ENCODE measurements at places on chromosomes 7 and 10.

GRCh38 chr10:132447446-132448247 is 50.6 kb downstream of the PWWP2B start:
- DNase-seq: no peak

DNA sequence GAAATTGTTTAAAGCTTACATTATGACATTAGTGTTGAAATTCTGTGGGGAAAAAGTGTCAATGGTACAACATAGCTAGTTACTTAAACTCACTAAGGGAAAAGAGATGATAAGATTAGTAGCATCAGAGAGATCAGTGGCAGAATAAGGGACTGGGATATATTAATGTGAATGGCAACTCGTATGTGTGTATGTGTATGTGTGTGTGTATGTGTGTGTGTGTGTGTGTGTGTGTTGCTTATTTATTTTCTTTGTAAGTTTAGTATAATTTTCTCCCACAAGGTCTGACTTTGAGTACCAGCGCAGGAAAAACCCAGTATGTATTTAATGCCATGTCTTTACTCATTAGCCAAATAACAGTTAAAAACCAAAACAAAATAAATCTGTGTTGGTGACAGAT is 256.1 kb downstream of the ARHGAP21 start:
- DNase-seq: no peak

DNA sequence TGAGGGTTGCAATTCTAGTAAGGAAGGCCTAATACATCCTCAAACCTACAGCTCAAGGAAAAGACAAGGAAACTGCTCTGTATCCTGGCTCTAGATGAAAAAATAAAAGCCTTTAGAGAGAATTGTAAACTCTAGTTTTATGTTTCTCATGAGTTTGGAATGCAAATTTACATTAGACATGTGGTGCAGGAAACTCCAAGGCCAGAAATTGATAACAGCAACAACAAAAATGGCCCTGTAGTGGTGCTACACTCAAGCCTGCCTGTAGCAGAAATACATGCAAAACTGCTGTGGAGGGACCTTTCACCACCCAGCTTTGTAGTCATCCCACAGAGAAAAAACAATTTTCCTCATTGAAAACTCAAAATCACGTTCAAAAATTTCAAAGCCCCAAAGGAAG is 546.7 kb upstream of the LRRN3 start:
- DNase-seq: no peak

GRCh38 chr7:96591159-96591899 is 118.3 kb downstream of the SEM1 start:
- DNase-seq: no peak

DNA sequence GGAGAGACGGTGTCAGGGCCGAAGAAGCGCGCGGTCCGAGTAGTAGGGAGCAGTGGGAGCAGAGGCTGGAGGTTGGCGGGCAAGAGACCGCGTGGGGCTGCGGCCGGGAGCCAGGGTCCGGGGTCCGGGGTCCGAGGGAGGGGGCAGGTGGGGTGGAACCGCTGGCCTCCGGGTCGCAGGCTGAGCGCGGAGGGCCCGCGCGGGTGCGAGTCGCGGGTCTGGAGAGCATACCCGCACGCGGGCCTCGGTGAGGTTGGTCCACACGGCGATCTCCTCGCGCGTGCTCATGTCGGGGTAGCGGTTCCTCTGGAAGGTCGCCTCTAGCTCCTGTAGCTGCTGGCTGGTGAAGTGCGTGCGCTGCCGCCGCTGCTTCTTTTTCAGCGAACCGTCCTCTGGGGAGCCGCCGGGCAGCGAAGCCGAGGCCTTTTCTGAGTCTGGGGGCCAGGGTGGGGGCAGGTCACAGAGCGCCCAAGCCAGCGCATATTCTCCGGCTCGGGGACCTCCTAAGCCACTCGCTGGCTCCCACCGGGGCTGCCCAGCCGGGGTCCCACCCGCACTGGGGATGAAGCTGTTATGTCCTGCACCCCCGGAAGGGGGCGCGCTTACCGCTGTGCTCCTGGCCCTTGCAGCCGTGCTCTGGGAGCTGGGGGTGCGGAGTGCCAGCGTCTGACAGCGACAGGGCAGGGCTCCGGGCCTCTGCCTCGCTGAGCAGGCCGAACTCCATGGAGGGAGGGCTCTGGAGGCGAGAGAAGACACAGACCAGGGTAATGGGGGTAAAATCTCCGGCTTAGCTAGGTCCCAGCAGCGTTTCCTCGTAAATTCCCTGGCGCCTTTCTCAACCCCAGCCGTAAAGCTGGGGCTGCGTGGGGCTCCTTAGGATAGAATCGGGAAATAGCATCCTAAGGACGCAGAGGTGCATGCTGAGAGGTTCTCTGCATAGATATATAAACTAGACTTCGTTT is 5.5 kb downstream of the ELOVL3 start:
- no peak for DNase-seq

GRCh38 chr7:34133356-34133982 is 228.1 kb downstream of the BMPER start:
- no peak for DNase-seq

- no peak for DNase-seq
Observed at GRCh38 chr10:61389887-61390286, 63.3 kb downstream of the TMEM26 start.

GRCh38 chr10:65793738-65794425 is 1132.0 kb upstream of the LRRTM3 start:
- no peak for DNase-seq

- DNase-seq: no peak
Observed at GRCh38 chr7:133807624-133808492, 319.3 kb upstream of the LRGUK start.

DNA sequence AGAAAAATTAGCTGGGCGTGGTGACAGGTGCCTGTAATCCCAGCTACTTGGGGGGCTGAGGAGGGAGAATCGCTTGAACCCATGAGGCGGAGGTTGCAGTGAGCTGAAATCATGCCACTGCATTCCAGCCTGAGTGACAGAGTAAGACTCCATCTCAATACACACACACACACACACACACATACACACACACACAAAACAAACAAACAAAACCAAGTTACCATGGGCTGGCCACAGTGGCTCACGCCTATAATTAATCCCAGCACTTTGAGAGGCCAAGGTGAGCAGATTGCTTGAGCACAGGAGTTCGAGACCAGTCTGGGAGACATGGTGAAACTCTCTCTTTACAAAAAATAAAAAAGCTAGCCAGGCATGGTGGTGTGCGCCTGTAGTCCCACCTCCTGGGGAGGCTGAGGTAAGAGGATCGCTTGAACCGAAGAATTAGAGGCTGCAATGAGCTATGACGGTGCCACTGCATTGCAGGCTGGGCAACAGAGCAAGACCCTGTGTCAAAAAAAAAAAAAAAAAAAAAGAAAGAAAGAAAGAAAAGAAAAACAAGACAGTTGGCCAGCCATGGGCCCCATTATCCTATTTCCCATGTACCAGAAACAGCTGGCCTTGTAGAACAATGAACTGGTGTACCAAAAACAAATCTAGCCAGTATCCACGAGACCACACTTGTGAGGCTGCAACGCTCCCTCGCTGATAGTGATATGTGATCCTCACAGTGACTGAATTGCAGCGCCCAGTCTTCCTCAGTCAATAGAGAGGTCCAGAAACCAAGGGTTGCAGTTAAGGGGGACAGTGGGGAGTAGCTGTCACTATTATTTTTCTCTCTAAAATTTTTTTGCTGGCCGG is 6.6 kb upstream of the AGFG2 start:
- DNase-seq: no peak

- DNase-seq: no peak
Observed at GRCh38 chr10:69888882-69889584, 87.3 kb downstream of the COL13A1 start.

DNA sequence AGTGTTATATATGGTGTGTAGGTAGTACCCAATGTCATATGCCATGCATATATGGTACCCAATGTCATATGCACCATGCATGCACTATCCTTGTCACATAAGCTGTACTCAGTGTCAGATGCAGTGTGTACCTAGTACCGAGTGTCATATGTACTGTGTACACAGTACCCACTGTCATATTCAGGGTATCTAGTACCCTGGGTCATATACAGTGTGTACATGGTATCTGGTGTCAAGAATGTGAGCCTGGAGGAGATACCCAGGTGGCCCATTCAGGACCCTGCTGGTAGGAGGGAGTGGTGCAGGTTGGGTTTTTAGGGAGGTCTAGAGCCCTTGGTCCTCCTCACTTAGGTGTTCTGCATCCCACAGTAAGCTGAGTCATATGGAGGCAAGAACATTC is 1.8 kb downstream of the ZMYND11 start:
- no peak for DNase-seq

Measured in gastrocnemius medialis (tissue), 4 donors.